ENCODE measurements at places on chromosomes 13 and 19.

- DNase-seq: no peak
Measured at GRCh38 chr19:49570997-49571676, 9.2 kb downstream of the NOSIP start.

GRCh38 chr13:41302743-41303142 is 8.3 kb upstream of the NAA16 start:
- DNase-seq: no peak

DNA sequence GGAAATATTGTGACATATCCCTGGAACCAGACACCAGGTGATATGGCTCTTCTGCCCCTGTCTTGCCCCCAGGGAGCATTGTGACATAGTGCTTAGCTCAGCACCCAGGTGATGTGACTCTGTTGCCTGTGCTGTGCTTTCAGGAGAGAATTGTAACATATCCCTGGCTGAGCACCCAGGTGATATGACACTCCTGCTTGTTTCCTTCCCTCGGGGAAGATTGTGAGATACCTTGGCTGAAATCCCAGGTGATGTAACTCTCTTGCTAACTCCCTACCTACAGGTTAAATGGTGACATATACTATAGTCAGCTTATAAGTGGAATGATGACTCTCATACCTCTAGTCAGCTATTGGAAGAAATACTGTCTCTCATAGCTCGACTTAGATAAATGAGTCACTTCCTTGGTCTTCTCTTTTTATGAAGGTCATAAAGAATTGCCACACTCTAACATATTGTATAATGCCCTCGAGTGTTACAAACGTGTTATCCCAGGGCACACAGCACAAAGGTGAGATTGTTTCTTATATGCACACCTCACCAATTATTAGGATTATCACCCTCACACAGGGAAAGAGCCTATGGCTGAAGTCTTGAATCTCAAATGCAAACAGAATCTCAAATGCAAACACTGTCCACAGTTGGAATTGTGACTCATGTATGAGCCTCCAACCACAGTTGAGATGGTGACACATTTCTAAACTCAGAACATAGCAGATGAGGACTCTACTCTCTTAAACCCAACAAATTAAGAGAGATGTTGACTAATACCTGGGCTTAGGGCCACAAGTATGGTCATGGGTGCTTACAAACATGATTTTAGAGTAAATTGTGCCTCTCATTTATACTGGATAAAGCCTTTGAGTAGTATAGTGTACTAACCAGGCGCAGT is 32.7 kb upstream of the ZNF254 start:
- no peak for DNase-seq

GRCh38 chr13:97127842-97128241 is 94.3 kb upstream of the MBNL2 start:
- no peak for DNase-seq

All from effector memory CD4-positive, alpha-beta T cell (primary cell).